Right kidney (tissue), 9 donors: ENCODE measurements at places on chromosomes 2 and 18.

DNA sequence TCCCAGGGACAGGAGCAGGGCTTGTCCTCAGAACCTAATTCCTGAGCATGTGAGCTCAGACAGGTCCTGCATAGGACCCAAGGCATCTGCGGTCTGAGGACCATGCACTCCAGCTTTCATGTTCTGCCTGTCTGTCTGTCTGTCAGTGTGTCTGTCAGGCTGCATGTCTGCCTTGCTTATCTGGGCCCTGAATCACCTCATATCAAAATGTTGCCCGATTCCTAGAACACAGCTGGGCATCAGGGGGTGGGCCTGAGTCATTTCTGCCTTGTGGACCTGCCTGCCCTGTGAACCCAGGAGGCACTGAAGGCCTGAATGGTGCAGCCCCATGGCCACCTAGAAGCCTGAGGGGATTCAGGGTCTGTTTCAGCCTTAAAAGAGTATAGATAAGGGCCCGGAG, 22.1 kb downstream of the INHBB start:
- no peak for DNase-seq

DNA sequence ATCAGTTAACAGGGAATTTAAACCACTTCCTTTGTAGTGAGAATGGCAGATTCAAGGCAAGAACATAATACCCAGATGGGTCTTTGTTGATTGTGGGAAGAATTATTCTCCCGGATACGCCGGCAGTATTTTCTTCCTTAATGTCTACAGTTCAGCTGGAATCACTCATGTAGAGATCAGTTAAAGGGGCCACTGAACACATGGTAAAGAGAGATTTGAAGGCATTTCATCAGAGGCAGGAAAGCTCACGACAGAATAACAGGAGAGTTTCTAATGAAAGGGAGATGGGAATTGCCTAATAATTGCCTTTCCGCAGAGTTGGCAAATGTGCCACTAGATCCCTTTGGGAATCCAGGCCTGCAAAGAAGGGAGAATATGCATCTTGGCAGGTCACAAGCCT, 327.7 kb upstream of the ZNF804A start:
- DNase-seq = no peak

DNA sequence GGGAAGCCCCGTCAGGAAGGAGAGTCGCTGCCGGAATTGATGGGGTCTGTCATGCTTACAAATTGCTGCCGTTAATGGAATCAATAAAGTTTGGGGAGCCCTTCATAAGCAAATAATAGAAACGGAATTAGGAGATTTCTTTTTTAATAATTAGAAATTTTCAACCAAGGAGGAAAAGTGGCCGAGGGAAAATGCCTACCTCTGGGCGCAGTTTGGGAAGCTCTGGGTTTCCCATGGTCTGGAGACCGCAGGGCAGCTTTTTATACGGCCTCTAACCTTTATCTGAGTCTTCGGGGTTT, 1.3 kb downstream of the EVX2 start:
- DNase-seq = no peak

DNA sequence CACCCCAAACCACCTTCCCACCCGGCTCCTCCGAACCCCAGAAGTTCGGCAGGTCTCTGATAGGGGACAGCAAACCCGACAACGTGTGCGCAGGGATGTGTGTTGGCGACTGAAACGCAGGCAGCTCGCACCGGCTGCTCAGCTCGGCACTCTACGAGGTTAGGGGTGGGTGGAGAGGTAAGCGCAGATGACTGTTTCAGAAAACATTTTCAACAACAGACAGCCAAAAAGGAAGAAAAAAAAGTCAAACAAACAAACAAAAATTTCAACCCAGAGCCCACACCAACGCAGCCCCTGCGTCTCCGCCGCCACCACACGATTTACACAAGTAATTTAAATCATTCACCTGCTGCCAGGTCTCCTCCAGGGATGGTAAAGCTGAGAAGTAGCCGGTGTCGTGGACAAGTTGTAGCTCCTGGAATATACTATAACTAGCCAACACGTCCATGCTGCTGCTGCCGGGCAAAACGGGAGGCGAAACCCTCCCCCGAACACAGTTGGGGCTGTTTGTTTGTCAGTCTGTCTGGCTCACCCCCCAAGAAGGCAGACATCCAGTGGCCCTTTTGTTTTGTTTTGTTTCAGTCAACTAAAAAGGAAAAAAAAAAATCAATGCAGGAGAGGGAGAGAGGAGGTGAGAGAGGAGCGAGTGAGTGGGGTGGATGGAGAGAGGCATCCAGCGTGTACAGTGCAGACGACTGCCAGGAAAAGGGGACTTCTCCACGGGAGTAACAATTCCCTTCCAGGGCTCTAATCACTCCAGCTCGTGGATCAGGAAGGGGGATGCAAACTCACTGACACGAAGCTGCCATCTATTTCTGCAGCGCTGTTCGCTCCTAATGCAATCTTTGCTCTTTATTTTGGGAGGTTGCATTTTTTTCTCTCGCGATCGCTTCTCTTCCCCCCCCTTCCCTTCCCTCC, at the start of gene KLF7:
Gene KLF7, minus strand, starts transcription at position 828 of the 918 bp plus-strand sequence. Its CDS starts 380 bp downstream, at position 448.
- DNase-seq = peak; percentile 86

DNA sequence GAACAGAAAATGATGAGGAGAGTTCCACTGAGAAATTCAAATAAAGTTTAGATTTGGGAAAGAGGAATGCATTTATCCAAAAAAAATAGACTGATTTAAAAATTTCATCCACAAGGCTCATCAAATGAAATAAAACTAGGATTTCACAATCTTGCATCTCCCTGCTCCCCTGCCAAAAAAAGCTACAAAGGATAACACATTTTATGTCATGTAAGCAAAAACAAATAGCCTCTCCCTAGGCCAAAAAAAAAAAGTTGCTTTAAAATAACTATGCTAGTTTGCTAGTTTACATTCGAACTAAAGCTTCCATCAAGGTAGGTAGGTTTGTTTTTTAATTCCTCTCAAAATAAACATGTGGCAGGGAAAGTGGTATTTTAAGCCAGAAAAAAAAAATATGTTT, 465.5 kb upstream of the ID2 start:
- DNase-seq = no peak

- no peak for DNase-seq
Observed at GRCh38 chr18:51617167-51617566, 419.7 kb upstream of the MEX3C start.

GRCh38 chr2:27184115-27184514, 27.7 kb upstream of the ATRAID start:
- no peak for DNase-seq

GRCh38 chr2:240498171-240498957, 59.4 kb downstream of the ANKMY1 start:
- no peak for DNase-seq

DNA sequence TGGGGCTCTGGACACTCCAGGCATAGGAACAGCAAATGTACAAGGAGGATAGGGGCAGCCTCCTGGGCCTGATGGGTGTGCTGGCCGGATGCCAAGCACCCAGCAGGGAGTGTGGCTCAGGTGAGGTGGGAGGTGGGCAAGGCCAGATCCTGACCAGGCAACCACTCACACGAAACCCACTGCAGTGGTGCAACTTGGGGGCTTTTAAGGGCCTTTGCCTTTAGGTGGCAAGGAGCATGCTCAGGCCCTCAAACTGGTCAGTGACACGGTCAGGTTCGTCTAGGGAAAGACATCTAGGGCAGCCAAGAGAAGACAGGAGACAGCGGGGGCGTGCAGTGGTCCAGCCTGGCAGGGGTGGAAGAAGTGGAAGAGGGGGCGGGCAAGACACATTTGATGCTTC, 18.4 kb upstream of the TEX51 start:
- DNase-seq = no peak
